ENCODE measurements at places on chromosomes 5 and 9.

- peak; percentile 63 for DNase-seq
These were observed 16.0 kb downstream of the SLC22A5 start for GRCh38 chr5:132385326-132386105.

DNA sequence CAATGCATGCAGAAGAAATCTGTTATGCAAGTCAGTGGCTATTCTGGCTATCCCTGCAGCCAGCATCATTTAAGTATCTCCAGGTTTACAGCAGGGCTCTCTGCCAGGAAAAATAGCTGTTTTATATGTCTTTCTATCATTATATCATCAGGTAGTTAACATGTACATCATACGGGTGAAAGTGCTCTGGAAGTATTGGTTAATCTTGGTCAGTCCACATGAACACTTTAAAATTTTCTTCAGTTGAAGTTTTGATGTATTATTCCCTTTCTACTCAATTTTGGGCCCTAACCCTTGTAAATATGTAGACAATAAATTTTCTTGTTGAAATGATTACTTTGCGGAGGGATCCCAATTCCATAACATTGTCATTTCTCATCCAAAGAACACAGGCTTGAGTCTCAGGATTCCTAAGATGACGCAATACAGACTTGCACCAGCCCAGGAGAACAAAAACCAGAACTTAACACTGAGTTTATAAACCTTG is 67.5 kb downstream of the SEMA6A start:
- no peak for DNase-seq

GRCh38 chr5:166535641-166536040 is 1755.8 kb upstream of the WWC1 start:
- no peak for DNase-seq

DNA sequence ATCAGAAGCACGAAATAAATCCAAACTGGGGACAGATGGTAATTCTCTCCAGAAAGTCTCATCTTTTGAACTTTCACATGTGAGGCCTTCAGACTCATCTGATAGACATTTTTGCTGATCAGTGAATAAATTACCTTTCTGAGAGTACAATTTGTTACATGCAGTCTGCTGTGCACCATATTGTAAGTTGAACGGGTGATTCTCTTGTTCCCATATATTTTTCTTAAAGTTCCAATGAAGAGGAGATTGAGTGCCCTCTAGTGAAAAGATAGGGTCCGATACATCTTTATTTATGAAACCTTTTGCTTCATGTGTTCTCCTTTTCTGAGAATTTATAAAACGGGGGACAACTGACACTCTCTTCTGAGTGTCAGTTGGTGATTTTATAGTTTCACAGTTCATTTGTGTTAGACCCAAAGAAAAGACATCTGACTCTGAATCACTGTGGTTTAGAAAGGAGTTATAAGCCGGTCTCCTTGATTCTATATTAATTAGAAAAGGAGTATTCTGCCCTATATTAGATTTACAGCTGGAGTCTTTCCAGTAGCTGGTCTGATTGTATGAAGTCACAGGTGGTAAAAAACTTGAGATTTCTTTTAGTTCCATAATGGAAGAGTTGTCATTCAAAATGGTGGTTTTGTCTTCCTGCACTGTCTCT is 30.4 kb downstream of the GNG10 start:
- no peak for DNase-seq

GRCh38 chr5:109739741-109740728 is 50.3 kb downstream of the MAN2A1 start:
- DNase-seq: peak; percentile 5

GRCh38 chr5:176739461-176740051 is 70.8 kb upstream of the UNC5A start:
- peak; percentile 4 for DNase-seq

DNA sequence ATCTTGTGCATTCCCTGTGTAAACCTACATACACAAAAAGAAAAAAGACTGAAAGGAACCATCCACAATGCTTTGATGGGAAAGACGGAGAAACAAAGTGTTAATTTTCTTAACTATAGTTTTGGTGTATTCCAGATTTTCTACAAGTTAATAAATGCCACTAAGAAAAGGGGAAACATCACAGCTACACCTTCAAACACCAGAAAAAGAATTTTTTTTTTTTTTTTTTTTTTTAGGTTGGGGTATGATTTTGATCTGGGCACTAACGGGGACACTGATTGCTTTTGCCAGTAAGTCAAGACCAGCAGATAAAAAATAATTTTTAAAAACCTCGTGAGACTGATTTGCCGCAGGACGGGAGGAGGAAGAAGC is 334 bp upstream of the THG1L start:
- no peak for DNase-seq

DNA sequence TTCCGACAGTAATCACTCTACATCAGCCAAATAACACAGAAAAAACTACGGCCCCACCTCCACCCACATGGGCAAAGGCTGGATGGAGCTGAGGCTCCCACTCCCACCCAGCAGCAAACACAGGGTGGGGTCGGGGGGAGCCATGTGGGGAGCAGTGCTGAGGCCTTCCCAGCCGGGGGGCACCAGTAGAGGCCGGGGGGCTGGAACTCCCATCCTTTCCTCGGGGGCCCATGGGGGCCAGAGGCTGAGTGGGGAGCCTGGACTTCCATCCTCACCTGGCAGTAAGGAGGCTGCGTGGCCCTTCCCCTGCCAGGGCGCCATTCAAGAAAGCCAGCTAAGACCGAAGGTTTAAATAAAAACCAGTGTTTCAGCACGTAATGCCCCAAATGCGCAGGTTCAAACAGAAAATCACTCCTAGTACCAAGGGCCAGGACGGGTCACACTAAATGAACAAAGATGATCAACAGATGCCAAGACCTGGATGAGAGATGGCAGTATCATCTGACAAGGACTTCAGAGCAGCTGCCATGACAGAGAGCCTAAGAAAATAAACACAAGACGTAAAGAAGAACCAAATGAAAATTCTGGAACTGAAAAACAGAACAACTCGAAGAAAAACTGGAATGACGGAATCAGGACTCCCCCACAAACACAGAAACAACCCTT is 9.4 kb downstream of the CCDC127 start:
- DNase-seq: no peak

DNA sequence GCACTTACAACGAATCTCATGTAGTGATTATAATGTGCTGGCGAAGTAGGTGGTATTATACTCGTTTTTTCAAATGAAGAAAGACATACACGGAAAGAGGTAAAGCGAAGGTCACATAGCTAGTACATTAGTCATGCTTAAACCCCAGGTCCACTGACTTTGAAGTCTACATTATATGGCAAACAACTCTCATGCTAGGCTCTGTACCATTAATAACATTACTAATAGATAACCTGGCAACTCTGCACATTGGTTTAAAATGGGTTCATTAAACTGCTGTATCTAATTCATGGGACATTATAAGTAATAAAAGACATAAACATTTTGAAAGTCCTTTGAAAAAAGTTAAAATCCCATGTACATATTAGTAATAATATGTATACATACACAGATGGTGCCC is 21.2 kb downstream of the FYB1 start:
- no peak for DNase-seq

DNA sequence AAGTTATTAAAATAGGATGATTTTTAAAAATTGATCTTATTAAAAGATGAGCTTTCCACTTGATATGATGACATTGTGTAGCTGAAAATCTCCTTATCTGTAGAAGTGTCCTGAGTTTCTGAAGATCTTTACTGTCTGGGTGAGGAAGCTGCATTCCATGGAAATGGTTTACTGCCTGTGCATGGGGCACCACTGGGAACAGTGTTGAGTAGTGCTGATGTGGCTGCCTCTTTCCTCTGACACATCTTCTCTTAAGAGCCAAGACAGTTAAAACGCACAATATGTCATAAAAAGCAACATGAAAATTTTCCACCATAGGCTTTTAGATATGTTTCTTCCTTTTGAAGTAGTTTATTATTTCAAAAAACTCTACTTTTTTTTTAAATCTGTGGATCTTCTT is 24.6 kb downstream of the SECISBP2 start:
- no peak for DNase-seq

GRCh38 chr9:83043597-83043996 is 19.3 kb downstream of the RASEF start:
- DNase-seq: no peak

GRCh38 chr5:15704397-15704947 is 204.5 kb downstream of the FBXL7 start:
- no peak for DNase-seq

DNA sequence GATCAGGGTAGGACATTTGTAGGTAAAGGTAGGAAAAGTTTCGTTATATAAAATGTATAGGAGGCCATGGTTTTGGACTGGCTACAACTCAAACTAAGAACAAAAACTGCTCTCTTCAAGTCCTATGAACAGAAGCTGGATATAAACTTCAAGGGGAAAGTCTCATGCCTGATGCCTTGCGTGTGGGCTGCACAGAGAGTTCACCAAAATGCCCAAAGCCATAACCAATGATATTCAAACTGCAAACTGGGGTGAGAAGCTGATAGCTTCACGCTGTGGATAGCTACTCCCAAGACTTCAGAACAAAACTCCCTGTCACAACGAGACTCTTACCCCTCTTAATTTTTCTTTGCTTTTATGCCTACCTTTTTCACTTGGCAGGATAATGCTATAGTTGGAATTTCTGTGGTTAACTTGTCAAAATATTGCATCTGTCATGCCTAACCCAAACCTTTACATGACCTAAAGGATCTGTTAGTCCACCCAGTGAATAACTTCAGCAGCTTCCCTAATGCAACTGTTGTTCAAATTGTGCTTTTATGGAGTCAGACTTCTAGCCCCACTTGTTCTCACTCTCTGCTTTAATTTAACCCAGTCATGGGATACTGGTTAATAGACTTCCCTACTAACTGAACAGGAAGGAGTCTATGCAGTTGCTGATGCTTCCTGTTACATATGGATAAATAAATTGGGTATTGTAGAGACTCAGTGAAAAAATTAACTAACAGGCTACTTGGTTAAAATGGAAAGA is 71.9 kb downstream of the SFXN1 start:
- DNase-seq: no peak

GRCh38 chr5:73673161-73673591 is 47.2 kb downstream of the ARHGEF28 start:
- DNase-seq: no peak

DNA sequence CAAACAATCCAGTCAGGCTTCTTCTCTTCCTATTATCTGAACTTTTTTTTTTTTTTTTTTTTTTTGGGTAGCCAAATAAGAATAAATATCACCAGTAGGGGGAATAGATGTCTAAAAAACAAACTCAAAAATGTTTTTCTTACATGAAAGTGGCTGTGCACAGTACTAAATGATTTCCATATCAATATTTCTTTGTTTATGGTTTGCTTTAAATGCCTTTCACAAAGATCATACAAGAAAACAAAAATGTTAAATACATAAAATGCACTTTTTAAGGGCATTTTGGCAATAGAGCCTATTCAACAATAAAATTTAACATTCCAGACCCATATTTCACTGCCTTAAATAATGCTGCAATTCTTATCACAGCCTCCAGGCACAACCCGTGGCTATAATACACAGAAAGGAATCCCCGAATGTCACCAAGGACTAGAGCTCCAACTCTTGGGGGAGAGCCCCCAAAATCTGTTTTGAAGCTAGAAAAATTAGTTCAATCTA is 91.1 kb upstream of the TBCA start:
- no peak for DNase-seq

DNA sequence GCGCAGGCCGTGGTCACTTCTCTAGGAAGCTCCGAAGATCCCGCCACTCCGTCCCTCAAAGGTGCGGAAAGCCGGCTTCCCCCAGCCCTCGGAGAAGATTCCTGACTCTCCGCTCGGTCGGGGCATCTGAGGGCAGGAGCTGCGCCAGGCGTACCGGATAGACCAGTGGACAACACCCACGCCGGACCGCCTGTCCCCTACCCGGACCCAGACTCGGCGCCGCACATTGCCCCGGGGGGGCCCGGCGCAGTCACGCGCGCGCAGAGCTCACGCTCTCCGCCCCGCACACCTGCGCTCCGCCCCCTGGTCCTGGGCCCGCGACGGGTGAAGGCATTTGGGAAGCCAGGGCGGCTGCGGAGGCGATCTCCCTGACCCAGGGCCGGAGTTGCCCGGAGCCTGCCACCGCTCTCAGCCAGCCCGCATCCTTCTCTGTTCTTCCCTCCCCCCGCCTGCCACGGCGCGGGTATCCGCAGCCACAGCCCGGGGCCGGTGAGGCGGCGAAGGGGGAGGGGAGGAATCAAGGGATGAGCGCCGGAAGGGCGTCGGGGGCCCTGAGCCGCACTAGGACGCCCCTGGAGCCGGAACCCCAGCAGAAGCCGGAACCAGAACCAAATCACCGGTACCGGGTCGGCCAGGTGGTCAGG is 448 bp downstream of the RELL2 start:
- DNase-seq: peak; percentile 59

GRCh38 chr5:148840531-148840930 is 14.1 kb downstream of the ADRB2 start:
- no peak for DNase-seq

Data from GM13977 (cell line).